ENCODE measurements at places on chromosomes 11 and 22. TPM values are rescaled to one million over a fixed set of nuclear protein-coding genes. Genes with fewer than 3 reads are reported as not detected.

NLRP14 gene
- not detected for total RNA-seq

KRTAP5-1 gene
- not detected for total RNA-seq

DEPDC7 gene
- total RNA-seq, result 4.0 TPM

LMNTD2 gene
- 0.59 TPM for total RNA-seq

UCP2 gene
- total RNA-seq, result 20.7 TPM

FAM118A gene
- 8.2 TPM for total RNA-seq

IZUMO1R gene
- total RNA-seq, result not detected

MLC1 gene
- total RNA-seq, result not detected

HEPACAM gene
- total RNA-seq, result not detected

POLD4 gene
- total RNA-seq, result 97.1 TPM

IRF7 gene
- 11.1 TPM for total RNA-seq

OR2D2 gene
- not detected for total RNA-seq

TBX1 gene
- under 0.01 TPM for total RNA-seq

ANGPTL5 gene
- not detected for total RNA-seq

JHY gene
- total RNA-seq, result 0.45 TPM

TMEM258 gene
- 62.5 TPM for total RNA-seq

TMEM151A gene
- total RNA-seq, result 0.30 TPM

OR8G5 gene
- not detected for total RNA-seq

TTC12 gene
- total RNA-seq, result 6.2 TPM

OR52E8 gene
- not detected for total RNA-seq

C22orf31 gene
- not detected for total RNA-seq

TPBGL gene
- not detected for total RNA-seq

TENM4 gene
- 5.5 TPM for total RNA-seq

MMP11 gene
- 4.5 TPM for total RNA-seq

SNX32 gene
- 0.67 TPM for total RNA-seq

PANX2 gene
- total RNA-seq, result 0.17 TPM

OR52B2 gene
- not detected for total RNA-seq

TYR gene
- not detected for total RNA-seq

MAML2 gene
- 10.7 TPM for total RNA-seq

LRRC55 gene
- not detected for total RNA-seq

OR2AG2 gene
- total RNA-seq, result under 0.01 TPM

LAMTOR1 gene
- total RNA-seq, result 149 TPM

SHISAL1 gene
- 0.15 TPM for total RNA-seq

OR4D5 gene
- not detected for total RNA-seq

IFITM5 gene
- total RNA-seq, result not detected

IGLL5 gene
- total RNA-seq, result not detected

SAA4 gene
- not detected for total RNA-seq

GGT5 gene
- total RNA-seq, result 10.3 TPM

SLC1A2 gene
- total RNA-seq, result under 0.01 TPM

PRRG4 gene
- not detected for total RNA-seq

C22orf42 gene
- not detected for total RNA-seq

ZC3H12C gene
- 10.9 TPM for total RNA-seq

EMID1 gene
- 0.30 TPM for total RNA-seq

CFAP300 gene
- 3.3 TPM for total RNA-seq

PPP2R5B gene
- total RNA-seq, result 14.1 TPM

RAG2 gene
- not detected for total RNA-seq

UBQLN3 gene
- not detected for total RNA-seq

KRTAP5-7 gene
- total RNA-seq, result not detected

GPR83 gene
- not detected for total RNA-seq
